Small intestine (tissue), 16 donors: ENCODE measurements at places on chromosomes 16 and 17.

GRCh38 chr17:62615503-62615902 is 12.0 kb upstream of the MRC2 start:
- no peak for DNase-seq

DNA sequence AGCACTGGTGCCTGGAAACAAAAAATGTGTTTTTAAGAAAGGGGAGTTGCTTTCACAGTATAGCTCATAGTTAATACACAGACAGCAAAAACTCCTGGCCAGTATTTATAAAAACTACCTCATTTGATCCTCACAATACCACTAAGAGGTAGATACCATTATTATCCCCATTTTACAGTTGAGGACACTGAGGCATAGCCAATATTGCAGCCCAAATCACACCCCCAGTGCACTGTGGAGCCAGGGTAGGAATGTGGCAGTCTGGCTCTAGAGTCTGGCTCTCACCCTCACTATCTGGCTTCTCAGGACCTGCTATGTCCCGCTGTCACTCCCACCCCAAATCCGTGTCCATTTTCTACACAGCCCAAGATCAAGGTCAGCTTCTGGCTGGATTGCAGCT is 2.6 kb downstream of the ARHGAP23 start:
- DNase-seq = no peak

DNA sequence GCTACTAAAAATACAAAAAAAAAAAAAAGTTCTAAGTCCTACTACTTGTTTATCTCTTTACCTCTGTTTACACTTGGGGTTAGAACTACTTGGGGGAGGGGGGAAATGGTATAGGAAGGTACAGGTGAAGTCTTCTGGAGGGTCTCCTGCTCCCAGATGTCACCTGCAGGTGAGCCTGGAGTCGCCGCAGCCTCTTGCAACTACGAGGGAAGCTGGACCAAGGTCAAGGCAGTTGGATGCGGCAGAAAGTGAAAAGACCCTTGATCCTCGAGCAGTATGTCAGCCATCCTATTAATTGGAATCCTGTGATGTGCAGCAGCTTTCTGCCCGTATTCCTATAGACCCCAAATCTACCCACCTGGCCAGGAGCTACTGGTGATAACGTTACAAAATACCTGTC is 33.0 kb downstream of the HAPSTR1 start:
- DNase-seq = no peak

DNA sequence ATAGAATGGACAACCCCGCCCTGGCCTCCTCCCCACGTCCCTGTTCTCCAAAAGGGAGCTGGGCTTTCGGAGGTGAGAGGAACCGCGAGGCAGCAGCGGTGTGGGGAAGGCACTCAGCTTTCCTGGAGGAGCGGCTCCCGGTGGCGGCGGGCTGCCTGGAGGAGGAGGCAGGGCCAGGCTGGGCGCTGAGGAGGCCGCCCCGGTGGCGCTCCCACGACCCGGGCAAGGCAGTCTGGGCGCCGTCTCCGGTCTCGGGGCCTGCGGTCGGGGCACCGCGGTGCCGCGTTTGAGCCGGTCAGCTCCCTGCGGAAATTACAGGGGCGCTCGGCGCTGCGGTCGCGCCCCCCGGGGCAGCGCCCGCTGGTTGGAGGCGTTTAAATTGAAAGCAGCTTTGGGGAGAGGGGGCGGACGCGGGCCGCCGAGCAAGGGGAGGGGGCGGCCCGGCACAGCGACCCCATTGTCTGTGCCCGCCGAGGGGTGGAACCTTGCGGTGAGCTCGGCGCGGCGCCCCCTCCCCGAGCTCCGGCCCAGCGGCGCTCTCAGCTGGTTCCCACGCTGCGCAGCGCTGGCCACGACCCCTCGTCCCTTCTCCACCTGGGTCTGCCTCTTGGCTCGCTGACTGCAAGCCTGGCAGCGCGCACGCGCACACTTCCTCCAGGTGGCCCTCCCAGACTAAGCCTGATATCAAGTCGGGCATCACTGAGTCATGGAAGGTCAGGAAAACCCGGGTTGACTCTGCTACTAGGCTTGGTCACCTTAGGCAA is 58.7 kb upstream of the DLX4 start:
- peak; percentile 11 for DNase-seq
